T-helper 22 cell (primary cell): ENCODE measurements at places on chromosomes 16 and 17.

- no peak for DNase-seq
Observed at GRCh38 chr17:11340803-11341202, 99.8 kb downstream of the SHISA6 start.

GRCh38 chr16:11235703-11235991, 20.4 kb downstream of the SOCS1 start:
- DNase-seq, result no peak

DNA sequence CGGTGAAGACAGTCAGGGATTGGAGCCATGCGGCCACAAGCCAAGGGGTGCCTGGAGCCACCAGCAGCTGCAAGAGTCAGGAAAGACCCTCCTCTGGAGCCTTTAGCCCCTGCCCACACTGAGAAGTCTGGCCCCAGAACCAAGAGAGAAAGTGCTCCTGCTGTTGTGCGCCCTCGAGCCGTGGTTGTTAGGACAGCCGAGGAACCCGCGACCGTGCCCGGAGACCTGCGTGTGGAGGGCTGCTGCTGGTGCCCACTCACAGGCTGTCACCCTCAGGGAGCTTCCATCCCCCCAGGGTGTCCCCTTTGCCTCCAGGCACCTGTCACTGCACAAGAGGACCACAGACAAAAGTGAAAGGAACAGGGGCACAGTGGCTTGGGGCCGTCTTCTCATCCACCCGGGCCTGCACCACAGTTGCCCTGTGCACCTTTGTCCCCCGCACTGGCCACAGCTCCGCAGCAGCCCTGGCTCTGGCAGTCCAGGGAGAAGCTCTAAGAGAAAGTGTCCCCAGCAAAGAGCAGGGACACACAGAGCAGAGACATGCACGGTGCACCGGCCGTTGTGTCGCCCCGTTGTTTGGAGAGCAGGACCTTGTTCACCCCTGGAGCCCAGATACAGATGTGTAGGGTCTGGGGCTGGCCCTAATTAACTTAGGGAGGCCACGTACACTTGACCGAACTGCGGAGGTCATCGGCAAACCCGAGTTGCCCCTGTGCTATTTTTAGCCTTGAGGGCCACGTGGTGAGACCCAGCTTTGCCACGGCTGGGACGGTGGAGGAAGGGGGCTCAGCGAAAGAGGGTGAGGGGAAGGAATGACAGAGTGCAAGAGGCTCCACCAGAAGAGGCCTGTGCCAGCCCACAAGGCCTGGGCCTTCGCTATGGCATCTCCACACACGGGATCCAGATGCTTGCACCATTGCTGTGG, 329.2 kb downstream of the C16orf95 start:
- no peak for DNase-seq

DNA sequence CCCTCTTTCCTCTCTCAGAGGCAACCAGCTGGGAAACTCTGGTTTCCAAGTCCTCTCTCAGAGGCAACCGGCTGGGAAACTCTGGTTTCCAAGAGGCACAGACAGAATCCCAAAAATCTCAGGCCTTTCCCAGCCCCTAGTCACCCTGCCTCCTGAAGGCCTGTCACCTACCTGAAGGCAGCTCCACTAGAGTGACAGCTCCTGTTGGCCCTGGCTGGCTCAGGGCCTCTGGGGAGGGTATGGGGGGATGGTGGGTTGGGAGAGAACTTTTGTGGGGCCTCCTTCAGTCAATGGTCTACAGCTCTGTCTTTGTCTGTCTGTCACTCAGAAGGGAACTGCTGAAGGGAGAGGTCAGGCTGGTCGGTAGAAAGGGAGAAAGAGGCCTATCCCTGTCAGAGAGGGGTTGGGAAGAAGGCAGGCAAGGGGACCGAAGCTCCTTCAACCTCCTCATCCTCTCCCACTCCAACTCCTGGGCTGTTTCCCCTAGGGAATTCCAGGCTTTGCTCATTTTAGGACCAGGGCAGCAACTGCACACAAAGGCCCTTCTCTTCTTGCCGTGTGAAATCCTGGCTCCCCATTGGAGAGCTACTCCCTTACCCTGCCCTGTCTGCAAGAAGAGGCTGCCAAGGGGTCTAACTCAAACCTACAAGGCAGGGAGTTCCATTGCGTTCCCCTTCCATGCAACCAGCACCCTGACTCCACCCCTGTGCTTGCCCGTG, 23.6 kb downstream of the COPZ2 start:
- DNase-seq, result no peak

GRCh38 chr16:88058136-88058535, 106.9 kb downstream of the BANP start:
- no peak for DNase-seq

DNA sequence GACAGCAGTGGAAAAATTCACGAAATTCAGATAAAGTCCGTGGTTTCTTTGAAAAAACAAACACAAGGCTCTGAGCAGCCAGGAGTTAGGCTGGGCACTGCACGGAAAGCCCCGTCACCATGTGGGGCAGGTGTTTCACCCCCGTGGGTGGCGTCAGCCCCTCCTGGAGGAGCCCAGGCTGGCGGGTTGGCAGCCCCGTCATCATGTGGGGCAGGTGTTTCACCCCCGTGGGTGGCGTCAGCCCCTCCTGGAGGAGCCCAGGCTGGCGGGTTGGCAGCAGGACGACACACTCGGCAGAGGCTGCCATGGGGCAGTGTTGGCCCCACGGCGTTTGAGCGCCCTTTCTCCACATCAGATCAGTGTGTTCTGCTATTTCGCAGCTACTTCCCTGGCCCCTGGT, 38.1 kb downstream of the ACSF3 start:
- no peak for DNase-seq

DNA sequence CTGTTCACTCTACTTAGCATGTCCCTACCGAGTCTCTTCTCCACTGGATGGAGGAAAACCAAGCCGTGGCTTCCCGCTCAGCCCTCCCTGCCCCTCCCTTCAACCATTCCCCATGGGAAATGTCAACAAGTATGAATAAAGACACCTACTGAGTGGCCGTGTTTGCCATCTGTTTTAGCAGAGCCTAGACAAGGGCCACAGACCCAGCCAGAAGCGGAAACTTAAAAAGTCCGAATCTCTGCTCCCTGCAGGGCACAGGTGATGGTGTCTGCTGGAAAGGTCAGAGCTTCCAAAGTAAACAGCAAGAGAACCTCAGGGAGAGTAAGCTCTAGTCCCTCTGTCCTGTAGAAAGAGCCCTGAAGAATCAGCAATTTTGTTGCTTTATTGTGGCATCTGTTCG, 2.8 kb upstream of the LPCAT2 start:
- DNase-seq, result no peak

DNA sequence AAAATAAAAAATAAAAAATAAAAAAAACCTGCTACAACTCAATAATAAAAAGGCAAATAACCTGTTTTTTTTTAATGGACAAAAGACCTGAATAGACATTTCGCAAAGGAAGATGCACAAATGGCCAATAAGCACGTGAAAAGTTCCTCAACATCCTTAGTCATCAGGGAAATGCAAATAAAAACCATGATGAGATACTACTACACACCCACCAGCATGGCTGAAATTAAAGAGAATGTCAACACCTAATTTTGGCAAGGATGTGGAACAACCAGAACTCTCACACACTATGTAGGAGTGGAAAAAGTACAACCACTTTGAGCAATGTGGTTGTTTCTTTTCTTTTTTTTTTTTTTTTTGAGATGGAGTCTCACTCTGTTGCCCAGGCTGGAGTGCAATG, 24.6 kb downstream of the COG7 start:
- no peak for DNase-seq

- no peak for DNase-seq
Observed at GRCh38 chr17:47852113-47852949, 1.4 kb upstream of the SP6 start.

- DNase-seq, result no peak
Observed at GRCh38 chr17:46200197-46200596, 7.0 kb upstream of the KANSL1 start.

- DNase-seq, result no peak
Observed at GRCh38 chr16:67431775-67432505, 1.0 kb downstream of the HSD11B2 start.

DNA sequence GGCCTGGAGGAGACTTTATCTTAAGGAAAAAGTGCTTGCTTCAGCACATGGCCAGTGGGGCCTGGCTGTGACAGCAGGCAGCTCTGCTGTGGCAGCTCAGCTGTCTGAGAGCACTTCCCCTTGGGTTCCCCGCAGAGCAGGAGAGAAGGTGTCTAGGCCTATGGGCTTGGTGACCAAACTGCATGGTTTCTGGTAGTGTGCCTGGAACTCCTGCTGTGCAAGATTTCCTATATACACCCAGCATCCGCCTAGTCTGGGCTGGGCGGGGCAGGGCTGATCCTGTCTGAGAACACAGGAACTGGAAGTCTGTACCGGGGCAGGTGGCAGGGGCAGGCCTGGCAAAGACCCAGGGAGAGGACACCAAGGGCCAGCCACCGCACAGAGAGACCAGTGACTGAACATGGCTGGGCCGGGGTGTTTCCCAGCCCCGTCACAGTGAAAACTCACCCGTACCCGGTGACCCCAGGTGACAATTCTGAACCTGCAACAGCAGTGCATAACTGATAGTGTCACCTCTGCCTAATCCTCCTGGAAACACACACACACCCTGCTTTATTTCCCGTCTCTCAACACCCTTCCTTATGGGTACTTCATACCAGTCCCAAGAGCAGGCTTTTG, 39.3 kb downstream of the CHD9 start:
- DNase-seq, result peak; percentile 6

- DNase-seq, result no peak
Observed at GRCh38 chr16:4194661-4195060, 47.2 kb downstream of the SRL start.

GRCh38 chr16:80208015-80208414, 332.8 kb upstream of the DYNLRB2 start:
- DNase-seq, result no peak

DNA sequence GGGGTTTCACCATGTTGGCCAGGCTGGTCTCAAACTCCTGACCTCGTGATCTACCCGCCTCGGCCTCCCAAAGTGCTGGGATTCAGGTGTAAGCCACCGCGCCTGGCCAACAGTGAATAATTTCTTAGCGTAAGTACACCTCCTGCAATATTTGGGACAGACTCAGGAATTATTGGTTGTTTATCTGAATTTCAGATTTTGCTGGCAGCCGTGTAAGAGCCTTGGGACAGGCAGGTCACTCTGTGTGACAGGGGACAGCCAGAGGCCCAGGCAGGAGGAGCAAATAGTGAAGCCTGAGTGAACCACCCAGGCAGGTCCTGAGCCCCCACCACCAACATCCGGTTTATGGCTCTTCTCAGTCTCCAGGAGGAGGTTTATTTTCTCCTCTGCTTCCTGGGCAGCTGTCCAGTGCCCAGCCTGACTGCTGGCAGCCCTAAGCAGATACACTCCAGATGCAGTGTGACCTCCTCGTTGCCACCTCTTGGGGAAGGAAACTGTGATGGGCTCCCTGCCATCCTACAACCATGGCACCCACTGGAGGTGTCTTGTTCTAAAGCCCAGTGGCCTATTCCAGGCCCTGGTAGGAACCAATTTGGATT, 26.2 kb upstream of the ADORA2B start:
- no peak for DNase-seq

DNA sequence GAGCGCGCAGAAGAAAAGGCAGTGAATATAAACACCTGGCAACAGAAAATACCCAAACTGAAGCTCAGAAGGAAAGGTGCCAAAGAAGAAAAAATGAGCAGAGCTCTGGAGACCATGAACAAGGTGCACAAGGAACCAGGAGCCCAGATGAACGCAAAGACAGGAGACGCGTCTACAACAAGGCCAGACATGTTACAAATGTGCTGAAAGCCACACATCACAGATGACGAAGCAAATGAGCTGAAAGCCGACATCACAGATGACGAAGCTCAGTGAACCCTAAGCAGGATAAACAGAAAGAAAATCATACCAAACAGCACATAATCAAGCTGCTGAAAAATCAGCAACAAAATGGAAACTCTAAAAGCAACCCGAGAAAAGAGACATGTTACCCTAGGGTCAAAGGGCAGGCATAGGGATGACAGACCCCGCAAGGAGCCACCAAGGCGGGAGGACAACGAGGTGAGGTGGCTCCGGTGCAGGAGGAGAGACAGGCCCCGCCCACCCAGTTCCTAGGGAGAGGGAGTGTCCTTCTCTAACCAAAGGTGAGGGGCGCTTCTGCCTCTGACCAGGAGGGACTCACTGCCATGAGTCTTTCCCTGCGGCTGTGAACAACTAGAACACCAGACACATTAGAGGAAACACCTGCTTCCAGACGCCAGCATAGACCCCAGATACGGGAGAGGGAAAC, 39.1 kb downstream of the CCDC57 start:
- no peak for DNase-seq

GRCh38 chr17:8341456-8341855, 1.8 kb downstream of the ODF4 start:
- DNase-seq, result no peak
